T-cell (primary cell): ENCODE measurements at places on chromosomes 16 and 17.

GRCh38 chr16:69114346-69114975 lies 9.0 kb downstream of the HAS3 start:
- no peak for DNase-seq

DNA sequence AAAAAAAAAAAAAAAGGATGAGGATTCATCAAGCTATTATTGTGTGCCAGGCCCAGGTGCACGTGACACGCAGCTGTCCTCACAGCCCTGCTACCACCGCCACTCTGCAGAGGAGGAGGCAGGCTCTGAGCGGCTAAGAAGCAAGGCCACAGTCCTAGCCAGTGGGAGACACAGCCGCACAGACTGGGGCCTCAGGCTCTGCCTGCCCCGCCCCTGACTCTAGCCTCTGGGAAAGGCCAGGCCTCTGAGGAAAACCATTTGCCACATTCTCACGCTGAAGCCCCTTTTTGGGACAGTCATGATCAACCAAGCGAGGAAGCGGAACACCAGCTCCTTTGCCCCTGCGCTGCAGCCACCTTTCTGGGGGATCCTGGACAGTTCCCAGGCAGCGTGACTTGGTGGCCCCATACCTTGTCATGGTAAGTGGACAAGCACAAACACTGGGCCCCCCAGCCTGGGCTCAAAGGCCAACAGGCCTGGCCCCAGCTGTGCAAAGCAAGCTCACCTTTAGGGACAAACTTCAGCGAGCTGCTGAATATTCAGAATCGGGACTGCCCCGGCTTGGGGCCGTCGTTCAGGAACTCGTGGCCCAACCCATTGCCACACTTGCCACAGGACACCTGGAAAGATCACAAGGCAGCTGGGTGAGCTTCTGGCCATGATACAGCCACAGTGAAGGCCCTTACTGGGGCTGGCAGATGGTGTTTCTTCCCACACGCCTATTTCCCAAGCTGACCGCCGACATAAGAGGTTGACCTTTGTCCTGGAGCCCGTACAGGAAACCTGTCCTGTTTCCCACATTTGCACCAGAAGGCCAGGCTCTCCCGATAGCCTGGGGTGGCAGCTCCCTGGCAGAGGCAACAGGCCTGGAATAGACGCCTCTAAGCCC lies 2.5 kb downstream of the MSRB1 start:
- no peak for DNase-seq

- no peak for DNase-seq
Measured at GRCh38 chr16:83110269-83110668, 483.5 kb downstream of the CDH13 start.

DNA sequence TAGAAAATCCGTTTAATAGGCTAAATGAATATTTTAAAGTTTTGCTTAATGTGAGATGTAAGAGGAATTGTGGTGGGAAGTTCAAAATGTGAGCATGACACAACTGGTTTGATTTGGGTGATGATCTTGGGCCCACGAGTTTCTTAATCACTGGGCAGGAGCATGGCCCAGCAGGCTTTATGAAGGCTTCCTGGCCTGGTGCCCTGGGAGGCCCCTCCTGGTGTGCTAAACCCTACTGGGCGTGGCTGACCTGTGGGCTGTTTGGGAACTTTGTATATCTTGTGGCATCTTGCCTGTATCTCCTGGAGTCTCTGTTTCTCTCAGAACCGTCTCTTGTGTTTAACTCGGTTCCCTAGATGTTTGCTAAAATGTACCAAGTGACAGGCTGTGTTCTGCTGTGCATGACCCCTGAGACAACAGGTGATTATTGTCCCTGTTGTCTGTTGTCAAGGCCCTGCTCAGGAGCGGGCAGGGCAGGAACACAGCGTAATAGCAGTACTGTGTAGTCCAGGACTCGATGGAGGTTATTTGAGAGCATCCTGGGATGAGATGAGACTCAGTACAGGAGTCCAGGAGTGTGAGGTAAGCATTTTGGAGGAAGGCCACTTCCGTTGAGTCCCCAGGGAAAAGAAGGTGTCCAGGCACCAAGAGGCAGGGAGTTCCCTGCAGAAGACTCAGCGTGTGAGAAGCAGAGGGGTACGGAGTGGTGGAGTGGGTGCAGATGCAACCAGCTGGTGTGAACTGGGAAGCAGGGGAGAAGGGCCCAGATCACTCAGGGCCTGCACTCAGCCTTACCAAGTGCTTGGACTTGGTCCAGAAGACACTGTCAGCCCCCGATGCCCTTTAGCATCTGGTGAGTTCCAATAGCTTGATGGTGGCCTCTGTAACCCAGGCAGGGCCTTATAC lies 48.5 kb downstream of the B9D1 start:
- DNase-seq = no peak

DNA sequence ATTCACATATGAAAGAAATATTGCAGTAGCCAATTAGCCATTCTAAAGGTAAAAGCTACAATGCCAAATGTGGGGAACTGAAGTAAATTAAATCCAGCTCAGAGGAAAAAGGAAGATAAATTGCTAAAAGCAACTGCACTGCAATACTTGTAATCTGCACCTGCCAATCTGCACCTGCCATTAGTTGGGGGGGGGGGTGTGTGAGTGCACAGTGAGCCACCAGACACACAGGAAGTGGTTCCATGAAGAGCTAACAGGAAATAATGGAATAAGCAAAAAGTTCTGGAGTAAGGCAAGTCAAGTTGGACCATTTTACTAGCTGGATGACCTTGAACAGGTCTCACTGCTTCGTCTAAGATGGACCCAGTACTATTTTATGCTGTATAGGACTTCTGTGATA lies 191.8 kb downstream of the PARN start:
- DNase-seq = no peak

GRCh38 chr17:38435795-38436194 lies 7.5 kb downstream of the ARHGAP23 start:
- DNase-seq = no peak

- DNase-seq = no peak
Measured at GRCh38 chr16:81517629-81518438, 73.2 kb downstream of the CMIP start.
